ENCODE measurements at places on chromosomes 3 and 15.

- DNase-seq: peak; percentile 93
These were observed at the start of gene ECT2 for GRCh38 chr3:172750368-172751174. TSS of gene ECT2 (plus strand) at chr3:172750726. CDS start at chr3:172754531, 3,805 bp downstream.

DNA sequence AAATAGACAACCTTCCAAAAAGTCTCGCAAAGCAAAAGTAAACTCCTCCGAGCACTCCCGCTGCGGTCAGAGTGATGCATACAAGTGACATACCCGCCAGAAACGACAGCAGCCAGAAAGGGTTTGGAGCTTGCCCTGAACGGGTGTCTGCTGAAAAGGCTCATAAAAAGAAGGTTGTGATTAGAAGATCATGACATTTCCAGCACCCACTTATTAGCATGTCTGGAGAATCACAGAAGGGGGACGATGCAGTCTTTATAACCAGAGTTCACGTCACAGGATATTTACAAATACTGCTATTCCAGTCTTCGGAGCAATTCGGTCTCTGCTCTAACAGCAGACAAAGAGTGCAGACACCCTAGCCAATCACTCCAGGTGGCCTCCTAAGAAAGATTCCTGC lies 59.1 kb upstream of the FRMD4B start:
- DNase-seq: no peak

DNA sequence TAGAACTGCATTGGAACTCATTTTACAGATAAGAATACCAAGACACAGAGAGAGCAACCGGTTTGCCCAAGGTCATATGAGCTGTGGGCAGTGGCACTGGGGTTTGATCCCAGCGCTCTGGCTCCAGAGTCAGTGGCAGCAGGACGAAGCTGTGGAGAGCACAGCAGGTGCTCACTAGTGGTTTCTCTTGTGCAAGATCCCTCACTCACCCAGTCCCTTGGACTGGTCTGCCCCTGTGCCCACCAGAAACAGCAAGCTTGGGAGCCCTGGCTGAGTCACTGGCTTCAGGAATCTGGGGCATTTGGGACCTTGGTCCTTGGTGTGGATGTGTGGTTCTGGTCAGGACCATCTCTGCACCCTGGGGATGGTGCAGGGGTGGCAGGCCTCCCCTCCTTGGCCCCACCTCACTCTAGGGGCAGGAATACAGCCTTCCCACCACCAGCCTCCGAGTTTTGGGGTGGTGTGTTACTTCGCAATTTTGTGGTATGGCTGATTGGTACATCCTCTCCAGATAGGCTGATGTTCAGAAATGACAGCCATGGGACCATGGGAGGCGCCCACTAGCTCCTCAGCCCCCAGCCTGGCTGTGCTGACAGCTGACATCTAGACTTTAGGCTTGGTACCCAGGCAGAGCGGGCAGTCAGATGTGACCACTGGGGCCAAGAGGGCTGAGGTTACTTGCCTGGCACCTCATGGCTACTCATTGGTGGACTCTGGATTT lies 104.6 kb downstream of the LSM3 start:
- no peak for DNase-seq

- no peak for DNase-seq
These were observed 282.6 kb downstream of the FOXP1 start for GRCh38 chr3:71300951-71301393.

DNA sequence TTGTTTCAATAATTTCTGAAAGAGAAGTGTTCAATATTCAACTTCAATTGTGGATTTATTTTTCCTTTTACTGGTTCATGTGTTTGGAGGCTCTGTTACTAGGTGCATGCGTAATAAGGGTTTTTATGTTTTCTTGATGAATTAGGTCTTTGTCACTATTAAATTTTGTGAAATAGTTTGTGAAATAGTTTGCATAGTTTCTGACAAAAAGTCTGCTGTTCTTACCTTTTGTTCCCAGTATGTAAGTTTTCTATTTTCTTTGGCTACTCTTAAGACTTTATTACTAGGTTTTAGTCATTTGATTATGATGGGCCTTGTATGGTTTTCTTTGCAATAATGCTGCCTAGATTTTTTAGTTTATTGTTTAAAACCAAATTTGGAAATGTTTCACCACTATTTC lies 38.0 kb downstream of the MEF2A start:
- no peak for DNase-seq

GRCh38 chr3:118478706-118479276 lies 555.9 kb downstream of the IGSF11 start:
- DNase-seq: no peak

- no peak for DNase-seq
These were observed 554 bp upstream of the GSK3B start for GRCh38 chr3:120094776-120095225.

GRCh38 chr15:29770796-29771195 lies 51.5 kb downstream of the TJP1 start:
- no peak for DNase-seq
